ENCODE measurements at places on chromosomes 5 and 9.

DNA sequence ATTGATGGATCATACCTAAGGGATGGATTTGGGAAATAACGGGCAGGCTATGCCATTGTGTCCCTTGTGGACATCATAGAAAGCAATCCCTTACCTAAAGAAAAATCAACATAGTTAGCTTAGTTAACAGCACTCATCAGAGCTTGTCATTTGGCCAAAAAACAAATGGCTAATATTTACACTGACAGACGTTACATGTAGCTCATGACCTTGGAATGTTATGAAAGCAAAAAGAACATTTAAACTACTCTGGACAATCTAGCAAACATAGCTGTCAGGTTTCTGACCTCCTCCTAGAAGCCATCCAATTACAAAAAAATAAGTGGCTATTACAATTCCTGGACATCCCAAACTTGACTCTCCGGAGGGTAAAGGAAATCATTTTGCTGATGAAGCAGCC is 23.8 kb downstream of the TMEM232 start:
- no peak for DNase-seq

DNA sequence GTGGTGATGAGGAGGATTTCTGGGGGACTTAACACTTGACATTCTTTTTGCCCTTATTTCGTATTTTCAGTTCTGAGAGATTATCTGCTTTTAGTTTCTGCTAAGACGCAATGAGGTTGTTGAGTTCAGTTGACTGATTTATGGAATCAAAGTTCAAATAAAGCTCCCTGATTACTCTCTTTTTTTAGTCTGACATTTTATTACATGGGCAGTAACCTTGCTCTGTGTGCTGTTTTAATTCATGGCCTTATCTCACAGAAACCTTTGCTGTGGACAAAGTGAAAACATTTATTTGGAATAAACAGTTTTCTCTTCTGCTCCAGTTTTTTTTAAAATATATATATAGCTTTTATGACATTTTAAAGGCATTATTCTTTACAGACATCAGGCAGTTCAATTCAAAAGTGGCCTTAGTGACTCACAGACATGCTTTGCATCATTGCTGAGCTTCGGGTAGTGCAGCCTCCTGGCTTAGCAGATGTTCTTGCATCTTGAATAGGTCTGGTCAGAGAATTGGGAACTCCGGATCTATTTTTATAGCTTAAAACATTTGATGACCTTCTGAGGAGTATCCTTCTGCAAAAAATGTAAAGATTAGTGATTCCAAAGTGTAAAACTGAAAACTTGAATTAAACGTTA is 162.9 kb downstream of the FAM170A start:
- no peak for DNase-seq

DNA sequence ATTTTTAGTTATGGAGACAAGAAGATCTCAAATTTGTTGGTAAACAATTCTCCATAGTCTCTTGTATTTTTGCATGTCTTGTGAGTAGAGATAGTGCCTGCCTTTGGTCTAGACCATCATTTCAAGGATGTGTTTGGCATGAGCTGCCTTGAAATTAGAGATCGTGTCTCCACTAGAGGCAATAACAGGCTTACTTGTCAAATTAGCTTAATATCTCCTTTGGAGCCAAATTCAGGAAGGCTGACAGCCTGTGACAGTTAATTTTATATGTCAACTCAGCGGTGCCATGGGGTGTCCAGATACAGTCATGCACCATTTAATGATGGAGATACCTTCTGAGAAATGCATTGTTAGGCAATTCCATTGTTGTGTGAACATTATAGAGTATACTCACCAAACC is 24.8 kb upstream of the PRDM9 start:
- no peak for DNase-seq

DNA sequence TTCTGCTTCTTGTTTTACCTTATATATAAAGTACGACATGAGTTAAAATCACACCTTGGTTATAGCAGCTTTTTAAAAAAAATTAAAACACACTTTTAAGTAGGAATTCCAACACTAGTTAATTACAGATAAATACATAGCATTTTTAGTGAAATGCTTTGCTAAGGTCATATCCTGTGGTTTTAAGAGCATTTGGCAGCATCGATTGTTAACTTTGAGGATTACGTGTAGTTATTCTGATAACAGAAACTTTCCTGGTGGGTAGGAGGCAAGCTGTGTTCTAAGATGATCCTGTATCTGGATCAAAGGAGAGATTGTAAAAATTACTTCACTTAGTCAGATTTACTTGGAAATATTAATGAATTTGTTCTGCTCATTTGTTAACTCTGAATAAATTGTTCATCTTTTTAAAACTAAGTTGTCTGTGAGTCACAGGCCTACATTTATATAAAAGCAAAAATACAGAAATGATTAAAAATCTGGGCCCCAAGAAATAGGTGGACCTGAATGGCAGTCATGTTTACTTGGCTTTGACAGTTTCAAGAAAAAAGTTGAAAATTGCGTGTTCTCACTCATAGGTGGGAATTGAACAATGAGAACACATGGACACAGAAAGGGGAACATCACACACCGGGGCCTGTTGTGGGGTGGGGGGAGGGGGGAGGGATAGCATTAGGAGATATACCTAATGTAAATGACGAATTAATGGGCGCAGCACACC is 58.3 kb downstream of the TRIO start:
- no peak for DNase-seq

- no peak for DNase-seq
Measured at GRCh38 chr5:10563110-10563944, 543 bp upstream of the ANKRD33B start.

DNA sequence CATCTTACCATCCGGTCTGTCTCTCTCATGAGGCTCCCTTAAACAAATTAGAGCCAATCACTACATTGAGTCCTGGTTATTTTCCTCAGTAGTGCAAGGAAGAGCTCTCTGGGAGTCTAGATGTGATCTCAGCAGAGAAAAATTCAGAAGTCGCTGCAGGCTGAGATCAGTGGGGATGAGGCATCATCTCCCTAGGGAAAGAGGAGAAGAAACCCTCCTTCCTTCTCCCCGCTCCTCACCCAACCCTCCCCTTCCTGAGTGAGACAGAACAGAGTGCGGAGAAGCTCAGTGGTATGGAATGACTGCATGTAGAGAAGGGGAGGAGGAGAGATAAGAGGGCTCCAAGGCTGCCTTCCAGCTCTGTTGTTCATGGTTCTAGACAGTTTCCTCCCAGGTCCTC is 80.5 kb downstream of the PAPPA start:
- peak; percentile 97 for DNase-seq

- DNase-seq, result no peak
Measured at GRCh38 chr9:116072046-116072445, 81.5 kb upstream of the PAPPA start.

DNA sequence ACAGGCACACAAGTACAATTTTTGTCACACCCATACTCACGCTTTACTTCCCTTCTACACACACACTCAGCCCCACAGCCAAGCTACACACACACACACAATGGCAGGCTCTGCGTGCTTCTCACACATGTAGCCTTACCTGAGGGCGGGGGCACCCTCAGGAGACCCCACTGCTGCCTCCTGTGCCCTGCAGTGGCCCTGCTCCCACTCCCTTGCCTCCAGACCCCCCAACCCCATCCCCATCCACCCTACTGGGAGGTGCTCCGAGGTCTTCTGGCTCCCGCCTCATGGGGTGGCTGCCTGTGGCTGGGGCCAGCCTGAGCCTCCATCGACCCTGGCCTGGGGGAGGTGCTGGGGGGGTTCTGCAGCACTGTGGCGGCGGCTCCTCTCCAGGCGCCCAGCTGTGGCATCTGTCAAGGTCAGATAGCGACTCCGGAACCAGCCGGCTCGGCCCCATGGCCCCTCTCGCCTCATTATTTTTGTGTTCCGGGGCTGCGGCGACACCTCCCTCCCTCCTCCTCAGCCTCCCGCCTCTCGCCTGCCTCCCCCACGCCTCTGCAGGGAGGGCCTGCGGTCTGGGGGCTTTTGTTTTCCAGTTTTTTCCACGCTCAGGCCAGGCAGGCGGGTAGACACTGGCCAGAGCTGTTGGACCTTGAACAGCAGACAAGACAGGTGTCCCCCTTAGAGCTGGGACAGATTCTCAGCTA is 21.7 kb downstream of the CXXC5 start:
- DNase-seq, result no peak

- DNase-seq, result no peak
Measured at GRCh38 chr5:36720688-36721087, 114.3 kb downstream of the SLC1A3 start.

DNA sequence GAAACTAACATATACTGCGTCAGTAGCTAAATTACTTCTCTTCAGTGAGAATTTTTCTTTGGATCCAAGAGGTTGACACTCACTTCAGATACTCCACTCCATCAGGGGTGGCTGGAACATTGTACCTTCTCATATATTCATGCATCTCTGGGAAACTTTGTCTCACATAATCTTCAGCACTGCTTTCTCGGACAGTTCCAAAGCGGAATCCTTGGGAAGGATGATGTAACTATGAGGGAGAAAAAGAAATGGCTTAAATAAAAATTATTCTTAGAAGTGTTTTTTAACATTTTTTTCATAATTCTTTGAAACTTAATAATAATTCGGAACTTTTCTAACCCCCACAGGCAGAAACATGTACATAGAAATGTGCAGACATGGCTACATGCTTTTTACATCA is 33.4 kb upstream of the PPP3R2 start:
- DNase-seq, result peak; percentile 3

- no peak for DNase-seq
Measured at GRCh38 chr5:161400583-161400982, 145.9 kb downstream of the GABRB2 start.

- no peak for DNase-seq
Measured at GRCh38 chr5:139650689-139651042, 2.5 kb downstream of the CXXC5 start.

GRCh38 chr9:71721855-71722254 is 46.5 kb downstream of the CEMIP2 start:
- DNase-seq, result no peak

DNA sequence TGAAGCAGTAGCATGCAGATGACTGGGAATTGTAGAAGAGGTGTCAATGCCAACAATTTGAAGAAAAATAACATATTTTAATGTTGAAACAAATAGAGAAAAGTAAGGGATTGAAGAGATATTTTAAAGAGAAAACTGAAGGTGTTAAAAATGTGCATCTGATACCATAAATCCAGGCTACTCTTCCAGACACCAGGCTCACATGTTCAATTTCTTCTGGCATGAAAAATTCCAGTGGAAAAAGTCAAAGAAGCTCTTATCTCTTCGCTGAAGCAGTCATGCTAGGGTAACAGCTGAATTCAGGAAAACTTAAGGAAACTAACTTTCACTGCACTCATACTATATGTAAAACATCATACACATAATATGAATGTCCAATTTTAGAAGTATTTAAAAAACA is 335.0 kb downstream of the PDE4D start:
- no peak for DNase-seq

GRCh38 chr5:129377504-129377903 is 82.6 kb upstream of the ADAMTS19 start:
- DNase-seq, result no peak

GRCh38 chr5:45694971-45695803 is 993 bp downstream of the HCN1 start:
- DNase-seq, result no peak

DNA sequence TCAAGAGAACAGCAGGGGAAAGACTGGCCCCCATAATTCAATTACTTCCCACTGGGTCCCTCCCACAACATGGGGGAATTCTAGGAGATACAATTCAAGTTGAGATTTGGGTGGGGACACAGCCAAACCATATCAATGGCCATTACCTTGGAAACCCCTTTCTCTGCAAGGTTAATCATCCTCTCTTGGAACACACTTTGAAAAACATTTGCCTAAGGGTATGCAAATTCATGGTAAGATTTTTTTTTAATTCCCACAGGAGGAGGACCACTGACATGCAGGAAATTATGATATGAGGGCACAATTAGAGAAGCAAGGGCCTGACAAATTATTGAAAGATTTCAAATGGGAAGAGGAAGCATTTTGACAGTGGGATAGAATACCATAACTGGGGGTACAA is 61.7 kb upstream of the NIPAL4 start:
- DNase-seq, result no peak

DNA sequence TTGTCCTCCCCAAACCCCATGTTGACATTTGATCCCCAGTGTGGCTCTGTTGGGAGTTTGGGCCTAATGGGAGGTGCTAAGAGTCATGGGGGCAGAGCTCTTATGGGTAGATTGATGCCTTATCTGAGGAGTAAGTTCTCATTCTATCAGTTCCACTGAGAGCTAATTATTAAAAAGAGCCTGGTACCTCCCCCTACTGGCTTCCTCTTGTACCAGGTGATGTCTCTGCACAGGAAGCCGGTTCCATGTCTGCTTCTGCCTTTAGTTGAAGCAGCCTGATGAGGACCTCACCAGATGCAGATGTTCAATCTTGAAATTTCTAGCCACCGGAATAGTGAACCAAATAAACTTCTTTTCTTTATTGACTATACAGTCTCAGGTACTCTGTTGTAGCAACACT is 10.8 kb downstream of the GABRB2 start:
- DNase-seq, result no peak

All from GM04504 (cell line).